Suppressor macrophage (primary cell): ENCODE measurements at places on chromosomes 2 and 18.

DNA sequence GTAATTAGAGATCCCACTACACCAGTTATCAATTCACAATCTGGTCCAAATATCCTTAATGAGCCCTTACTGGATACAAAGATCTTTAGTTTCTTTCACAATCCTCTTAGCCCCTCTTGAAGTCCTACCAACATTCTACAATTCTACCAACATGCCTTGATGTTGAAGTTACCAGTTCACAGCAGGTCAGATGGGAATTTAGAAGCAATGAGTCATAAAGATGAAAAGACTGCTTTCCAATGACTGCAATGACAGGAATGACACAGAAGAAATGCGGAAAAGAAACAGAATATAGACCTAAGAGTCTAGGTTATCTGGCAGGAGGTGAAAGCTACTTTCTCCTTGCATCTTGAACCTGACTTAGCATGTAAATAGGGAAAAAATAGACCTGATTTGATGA is 24.5 kb downstream of the RTTN start:
- no peak for DNase-seq

GRCh38 chr2:211494085-211494484 is 937.7 kb downstream of the CPS1 start:
- no peak for DNase-seq

- no peak for DNase-seq
These were observed 183.4 kb upstream of the TANK start for GRCh38 chr2:160976797-160977196.

- DNase-seq: peak; percentile 80
These were observed 101.1 kb downstream of the PIGN start for GRCh38 chr18:62085756-62086155.

- DNase-seq: peak; percentile 75
These were observed 46.2 kb downstream of the MEIS1 start for GRCh38 chr2:66481100-66481549.

DNA sequence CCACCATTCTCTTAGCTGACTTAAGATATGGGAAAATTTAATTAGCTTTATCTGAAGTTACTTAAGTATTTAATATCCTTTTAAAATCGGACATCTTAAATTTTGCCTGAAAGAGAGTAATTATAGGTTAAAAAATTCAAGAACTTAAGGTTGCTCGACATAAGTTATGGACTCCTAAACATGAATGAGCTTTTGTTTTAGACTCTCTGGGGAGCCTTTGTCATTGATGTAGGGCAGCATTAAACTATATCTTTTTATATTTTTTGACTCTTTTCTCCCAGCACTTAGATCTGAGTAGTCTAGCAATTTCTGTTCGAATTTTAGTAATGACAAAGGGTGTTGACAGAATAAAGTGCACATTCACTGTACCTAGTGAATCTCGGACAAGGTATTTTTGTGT is 4.7 kb downstream of the PHLPP1 start:
- no peak for DNase-seq

GRCh38 chr2:2326068-2327040 is 4.7 kb downstream of the MYT1L start:
- DNase-seq: no peak

DNA sequence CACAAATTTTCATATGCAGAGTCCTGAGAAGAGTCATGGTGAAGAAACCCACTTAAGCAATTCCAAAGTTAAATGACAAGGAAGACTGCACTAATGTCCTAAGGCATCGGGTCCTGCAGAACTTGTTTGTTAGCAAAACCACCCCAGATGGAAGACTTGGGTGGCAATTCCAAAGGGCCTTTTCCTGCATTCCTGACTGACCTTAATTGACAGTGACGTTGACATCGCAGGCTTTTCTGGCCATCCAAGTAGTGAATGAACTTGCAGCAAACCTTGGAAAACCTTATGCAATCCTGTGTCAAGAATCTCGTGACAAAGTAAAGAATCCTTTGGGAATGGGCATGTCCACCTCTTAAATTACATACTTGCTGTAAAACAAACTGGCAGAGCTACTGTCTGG is 112.5 kb upstream of the SH3BP4 start:
- no peak for DNase-seq

DNA sequence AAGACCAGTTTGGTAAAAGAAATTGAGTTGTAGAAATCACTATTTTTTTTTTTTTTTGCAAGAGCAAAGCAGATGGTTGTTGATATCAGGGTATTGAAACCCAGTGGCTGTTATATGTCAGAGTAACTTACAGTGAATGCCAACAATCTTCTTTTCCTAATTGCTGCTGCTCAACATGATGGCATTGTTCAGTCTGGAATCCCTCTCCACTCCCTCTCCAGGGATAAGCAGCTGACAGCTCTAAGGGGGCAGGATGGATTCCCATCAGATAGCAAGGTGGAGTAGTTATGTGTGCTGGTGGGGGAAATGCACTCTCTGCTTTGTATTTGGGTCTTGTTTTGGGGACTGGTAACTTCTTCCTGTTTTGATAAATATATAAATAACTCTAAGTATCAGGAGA is 200.0 kb downstream of the PIK3C3 start:
- DNase-seq: no peak

- no peak for DNase-seq
These were observed 66.2 kb downstream of the SKA1 start for GRCh38 chr18:50441016-50441415.

GRCh38 chr2:169468841-169469240 is 10.5 kb upstream of the BBS5 start:
- DNase-seq: no peak

GRCh38 chr2:175396696-175397095 is 215.2 kb upstream of the ATP5MC3 start:
- no peak for DNase-seq

GRCh38 chr18:66222174-66222573 is 381.7 kb downstream of the CDH19 start:
- no peak for DNase-seq

GRCh38 chr2:127128445-127128904 is 21.5 kb upstream of the BIN1 start:
- DNase-seq: no peak

DNA sequence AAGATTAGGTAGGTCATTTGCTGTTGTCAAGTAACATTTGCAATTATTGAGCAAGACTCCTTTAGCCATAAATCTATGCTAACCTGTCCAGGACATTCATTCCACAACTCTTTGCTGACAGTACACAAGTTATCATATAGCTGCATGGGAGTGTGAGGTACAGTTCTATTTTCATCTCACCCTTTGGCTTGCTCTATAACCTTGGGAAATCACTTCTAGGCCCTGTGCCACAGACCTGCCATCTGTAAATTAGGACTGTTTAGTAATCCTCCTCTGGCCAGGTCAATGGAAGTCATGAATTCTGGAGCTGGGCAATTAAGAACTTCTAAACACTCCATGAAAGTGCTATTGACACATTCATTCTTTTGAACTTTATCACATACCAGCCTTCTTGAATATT is 34.6 kb upstream of the PAIP2B start:
- DNase-seq: no peak

- DNase-seq: no peak
These were observed 10.6 kb upstream of the BOK start for GRCh38 chr2:241547781-241548450.

DNA sequence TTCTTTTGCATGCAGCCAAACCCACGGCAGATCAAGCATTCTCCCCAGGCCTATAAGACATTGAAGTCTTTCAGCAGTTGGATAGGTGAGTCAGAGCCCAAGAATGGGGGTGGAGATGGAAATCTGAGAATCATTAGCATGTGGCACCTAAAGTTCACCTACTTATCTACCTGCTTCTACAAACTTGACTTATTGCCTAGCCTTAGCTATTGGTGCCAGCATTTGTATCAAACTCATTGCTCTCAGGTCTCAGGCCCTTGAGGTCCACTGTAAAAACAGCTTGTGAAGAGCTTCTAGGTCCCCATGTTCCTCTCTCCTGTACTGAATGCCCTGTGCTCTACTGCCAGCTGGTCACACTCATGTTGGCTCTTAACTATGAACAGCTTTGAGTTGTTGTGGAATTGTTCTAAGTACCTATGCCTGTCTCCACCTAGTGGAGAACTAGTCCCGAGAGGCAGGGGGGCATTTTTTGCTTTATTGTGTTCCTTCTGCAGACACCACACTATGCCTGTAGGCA is 278.4 kb upstream of the SPRED2 start:
- DNase-seq: no peak

DNA sequence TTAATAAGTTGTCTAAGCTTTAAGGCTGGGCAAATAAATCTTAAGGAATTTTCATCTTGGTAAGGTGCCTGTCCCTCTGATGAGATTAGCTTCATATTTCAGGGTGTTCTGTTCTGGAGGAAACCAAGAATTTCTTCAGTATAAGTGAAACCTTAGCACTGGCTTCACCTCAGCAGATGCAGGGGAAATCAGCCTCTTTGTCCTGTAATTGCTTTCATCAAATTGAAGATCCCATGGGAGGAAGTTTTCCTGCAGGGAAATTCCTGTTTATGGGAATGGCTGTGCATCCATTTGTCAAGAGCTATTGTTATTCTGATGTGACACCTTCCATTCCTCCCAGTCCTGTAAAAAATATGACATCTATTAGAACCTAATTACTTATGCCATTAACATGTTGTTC is 174.5 kb downstream of the PTPRM start:
- no peak for DNase-seq

- DNase-seq: no peak
These were observed 42.1 kb downstream of the ST6GAL2 start for GRCh38 chr2:106843910-106844250.

DNA sequence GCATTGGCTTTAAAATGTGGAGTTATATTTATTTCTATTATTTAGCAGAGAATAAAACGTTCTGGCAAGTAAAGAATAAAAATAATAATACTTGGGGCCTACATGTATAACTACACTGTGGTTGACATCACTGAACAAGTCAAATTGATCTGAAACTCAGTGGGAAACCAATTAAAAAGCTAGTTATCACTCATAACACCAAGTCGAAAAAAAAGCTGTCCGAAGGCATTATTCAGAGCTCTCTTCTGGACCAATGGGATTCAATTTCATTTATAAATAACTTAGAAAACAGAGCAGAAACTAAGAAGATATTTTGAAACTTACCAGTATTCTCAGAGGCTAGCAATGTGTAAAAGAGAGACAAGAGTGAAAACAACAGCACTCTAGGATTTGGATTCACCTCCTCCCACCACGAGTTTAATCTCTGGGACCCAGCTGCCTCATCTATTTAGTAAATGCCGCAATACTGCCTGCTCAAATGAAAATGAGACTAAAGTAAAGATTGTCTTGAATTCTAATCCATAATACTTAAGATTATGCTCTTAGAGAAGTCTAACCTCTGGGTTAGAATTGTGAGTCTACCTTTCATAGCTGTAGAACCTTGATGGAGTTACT is 128.4 kb downstream of the NBAS start:
- DNase-seq: no peak

GRCh38 chr18:37391698-37392548 is 173.7 kb downstream of the CELF4 start:
- DNase-seq: no peak

DNA sequence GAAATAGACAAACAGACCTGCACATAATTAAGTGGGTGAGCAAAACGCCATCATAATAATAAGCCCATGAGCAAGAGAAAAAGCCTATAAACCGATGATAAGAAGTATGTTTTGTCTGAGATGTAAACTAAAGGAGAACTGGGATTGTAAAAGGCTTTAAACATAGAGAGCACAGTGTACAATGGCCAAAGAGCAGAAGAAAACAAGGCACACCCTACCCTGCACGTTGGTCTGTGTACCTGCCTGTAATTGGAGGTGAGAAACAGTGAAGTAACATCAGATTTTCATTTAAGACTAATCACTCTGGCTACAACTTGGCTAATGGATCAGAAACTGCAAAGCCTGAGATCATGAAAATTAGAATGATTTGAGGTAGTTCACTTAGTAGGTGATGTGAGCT is 1094.7 kb upstream of the GYPC start:
- no peak for DNase-seq

DNA sequence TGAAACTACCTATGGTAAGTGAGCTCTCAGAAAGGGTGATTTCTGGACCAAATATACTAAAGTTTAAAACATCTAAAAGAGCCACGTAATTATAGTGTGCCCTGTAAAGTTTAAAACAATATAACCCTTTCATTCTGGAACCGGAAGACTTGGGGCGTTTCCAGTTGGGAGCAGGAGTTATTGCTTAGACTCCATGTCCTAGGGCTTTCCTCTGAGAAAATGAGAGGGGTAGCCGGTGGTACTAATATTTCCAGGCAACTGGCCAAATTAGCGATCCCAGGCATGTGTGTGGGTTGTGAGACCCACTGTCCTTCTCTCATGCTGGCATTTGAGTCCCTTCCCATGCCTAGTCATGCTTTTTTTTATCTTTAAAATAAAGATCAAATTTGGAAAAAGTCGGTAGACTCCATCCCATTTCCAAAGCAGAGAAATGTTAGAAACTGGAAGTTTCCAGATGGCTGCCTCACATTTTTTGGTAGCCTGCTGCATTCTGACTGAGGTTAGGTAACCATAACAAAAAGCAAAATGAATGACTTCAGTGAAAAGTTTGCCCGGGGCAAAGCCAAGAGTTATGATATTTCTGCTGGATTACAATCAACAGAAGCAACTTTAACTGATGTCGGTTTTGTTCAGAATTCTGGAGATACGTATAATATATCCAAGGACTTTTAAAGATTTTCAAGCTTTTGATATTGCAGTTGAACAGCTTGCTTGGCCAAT is 227.4 kb downstream of the SS18 start:
- DNase-seq: no peak

DNA sequence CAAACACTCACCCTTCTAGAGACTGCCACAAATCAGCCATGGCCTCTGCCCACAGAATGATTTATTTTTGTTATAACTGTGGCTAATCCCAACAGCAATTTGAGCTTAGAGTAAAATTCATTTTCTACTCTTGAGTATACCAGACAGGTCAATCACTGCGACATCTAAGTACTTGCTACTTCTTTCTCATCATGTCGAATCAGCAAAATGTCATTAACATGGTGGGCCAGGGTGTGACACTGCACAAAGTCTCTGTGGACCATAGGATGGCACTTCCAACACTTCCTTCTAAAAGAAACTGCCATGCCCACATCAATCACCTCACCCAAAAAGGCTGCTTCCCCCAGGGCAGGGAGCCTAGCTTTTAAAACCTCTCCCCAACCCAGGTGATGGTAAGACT is 64.4 kb downstream of the KCNG3 start:
- no peak for DNase-seq

GRCh38 chr2:126656431-126657147 is 631 bp downstream of the GYPC start:
- DNase-seq: peak; percentile 50

DNA sequence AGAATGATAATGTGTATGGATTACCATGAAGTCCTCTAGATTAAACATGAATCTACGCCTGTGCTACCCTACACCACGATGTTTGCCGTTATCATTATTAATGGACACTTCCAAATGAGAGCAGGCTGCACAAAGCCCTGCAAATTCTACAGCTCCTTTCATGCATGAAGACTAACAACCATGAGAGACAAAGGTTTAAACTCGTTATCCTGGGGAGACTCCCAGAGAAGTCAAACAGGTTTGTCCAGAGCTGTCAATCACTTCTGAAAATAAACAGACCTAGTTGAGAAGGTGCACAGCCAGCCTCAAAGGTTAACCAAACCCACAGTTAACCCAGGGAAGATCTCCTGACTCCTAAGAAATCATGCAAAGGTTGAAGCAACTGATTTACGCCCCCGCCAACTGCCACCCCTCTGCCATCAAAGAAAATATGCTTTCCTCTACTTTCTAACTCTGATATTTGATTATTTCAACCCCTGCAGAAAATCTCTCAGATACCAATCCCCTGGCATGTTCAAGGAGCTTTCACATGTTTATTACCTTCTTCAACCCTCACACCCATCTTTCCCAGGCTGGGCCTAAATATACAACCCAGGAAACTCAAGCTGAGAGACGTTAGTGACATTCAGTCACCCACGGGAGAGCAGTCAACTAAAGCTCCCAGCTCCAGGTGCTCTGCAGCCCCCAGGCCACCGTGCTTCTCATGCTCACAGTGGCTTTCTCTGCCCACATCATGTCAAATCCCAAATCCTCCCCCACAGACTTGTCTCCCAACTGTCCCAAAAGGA is 35.9 kb downstream of the MYO5B start:
- DNase-seq: no peak
